ENCODE measurements at places on chromosomes 13 and 19.

DNA sequence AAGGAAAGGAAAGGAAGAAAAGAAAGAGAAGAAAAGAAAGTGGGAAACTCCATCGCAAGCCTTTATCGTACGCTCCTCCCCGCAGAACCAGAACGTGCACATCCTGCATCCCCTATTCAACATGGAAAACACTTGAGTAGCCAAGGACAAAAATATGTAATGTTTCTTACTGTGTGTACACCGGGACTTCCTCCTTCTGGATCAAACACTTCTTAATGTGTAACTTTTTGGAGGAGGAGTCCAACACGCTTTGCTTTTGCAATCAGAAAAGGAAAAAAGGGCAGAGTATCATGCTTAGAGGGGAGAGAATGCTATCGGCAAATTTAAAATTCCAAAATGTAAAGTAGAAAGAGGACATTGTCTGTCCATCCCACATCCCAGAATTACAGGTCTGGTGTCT is 7.8 kb upstream of the SHFL start:
- no peak for DNase-seq

DNA sequence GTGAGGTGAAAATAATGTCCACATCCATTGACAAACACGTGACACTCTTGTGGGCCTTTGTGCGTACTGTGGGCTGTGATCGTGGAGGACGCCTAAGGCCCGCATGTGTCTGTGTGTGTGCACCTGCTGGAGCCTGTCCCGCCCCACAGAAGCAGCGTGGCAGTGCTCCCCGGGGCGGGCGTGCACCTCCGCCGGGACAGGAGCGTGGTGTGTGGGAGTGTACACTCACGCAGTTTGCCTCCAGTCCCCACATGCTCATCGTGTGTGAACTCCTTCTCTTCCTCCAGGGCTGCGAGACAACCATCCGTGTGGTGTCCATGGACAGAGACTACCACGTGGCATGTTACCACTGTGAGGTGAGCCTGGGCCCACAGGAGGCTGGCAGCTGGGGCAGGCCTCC is 13.9 kb downstream of the WTIP start:
- no peak for DNase-seq

DNA sequence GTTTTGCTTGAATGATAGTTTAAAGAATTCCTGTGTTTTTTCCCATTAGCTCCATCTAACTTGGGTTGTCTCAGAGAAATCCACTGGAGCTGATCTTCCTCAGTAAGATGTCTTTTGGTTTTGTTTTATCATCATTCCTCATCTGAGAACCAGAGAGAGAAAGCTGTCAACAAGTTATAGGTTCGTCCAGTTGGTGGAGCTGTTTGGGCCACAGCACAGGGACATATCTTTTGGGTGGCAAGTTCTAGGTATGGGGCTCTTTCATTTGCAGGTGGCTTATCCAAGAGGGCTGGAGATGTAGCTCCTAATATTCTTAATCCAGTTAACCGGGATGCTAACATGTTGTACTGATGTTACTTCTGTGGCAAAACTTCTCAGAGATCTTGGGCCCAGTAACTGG is 174.2 kb downstream of the KCNRG start:
- no peak for DNase-seq

GRCh38 chr19:58086825-58087710 is 11.0 kb downstream of the ZSCAN18 start:
- no peak for DNase-seq

GRCh38 chr13:54287062-54287764 is 1258.6 kb downstream of the OLFM4 start:
- DNase-seq, result peak; percentile 24

- DNase-seq, result no peak
Observed at GRCh38 chr19:52724701-52725514, 9.9 kb downstream of the ZNF611 start.

- no peak for DNase-seq
Observed at GRCh38 chr13:46490129-46490528, 62.8 kb upstream of the LRCH1 start.

GRCh38 chr19:41545547-41545946 is 30.4 kb upstream of the CEACAM21 start:
- DNase-seq, result no peak

- DNase-seq, result no peak
Observed at GRCh38 chr13:74687442-74688182, 553.4 kb upstream of the KLF12 start.

- no peak for DNase-seq
Observed at GRCh38 chr13:48151363-48152161, 56.7 kb upstream of the MED4 start.

DNA sequence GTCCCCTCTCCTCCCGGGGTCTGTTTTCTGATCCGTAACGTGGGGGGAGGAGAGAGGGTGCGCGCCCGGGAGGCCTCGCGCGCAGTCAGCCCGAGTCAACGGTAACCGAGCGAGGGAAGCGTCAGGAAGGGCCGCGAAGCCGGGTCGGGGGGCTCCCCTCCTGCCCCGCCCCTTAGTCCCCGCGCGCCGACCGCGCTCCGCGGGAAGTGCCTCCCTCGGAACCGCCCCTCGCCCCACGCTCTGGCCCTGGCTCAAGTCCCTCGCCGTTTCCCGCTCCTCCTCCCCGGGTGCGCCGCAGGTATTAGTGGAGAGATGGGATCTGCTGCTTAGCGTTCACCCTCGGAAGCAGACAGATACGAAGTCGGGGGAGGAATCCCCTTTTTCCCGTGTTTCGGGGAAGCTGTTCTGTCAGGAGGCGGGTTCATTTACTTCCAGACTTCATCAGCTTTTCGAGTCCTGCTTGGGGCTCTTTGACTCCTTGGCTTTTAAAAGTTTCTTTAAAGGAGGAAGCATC is 770 bp downstream of the HNRNPM start:
- DNase-seq, result peak; percentile 16

DNA sequence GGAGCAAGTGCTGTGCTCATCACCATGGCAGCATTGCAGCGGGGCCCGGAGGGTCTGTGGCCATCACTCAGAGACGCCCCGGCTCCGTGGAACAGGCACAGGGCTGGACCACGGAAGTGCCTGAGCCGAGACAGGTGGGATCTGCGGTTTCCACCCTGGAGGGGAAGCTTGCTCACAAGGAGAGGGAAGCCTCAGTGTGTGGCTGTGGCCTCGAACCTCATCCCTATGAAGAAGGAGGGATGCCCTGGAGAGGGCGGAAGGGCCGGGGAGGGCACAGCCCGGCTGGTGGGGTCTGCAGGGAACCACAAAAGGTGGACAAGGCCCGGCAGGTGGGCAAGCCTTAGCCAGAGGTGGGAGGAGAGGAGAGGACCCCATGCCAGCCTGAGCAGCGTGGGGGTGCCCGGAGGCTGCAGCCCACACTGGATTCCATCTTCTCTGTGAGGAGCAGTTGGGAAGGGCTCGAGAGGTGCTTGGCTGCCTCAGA is 30.4 kb upstream of the TMEM255B start:
- DNase-seq, result peak; percentile 46

DNA sequence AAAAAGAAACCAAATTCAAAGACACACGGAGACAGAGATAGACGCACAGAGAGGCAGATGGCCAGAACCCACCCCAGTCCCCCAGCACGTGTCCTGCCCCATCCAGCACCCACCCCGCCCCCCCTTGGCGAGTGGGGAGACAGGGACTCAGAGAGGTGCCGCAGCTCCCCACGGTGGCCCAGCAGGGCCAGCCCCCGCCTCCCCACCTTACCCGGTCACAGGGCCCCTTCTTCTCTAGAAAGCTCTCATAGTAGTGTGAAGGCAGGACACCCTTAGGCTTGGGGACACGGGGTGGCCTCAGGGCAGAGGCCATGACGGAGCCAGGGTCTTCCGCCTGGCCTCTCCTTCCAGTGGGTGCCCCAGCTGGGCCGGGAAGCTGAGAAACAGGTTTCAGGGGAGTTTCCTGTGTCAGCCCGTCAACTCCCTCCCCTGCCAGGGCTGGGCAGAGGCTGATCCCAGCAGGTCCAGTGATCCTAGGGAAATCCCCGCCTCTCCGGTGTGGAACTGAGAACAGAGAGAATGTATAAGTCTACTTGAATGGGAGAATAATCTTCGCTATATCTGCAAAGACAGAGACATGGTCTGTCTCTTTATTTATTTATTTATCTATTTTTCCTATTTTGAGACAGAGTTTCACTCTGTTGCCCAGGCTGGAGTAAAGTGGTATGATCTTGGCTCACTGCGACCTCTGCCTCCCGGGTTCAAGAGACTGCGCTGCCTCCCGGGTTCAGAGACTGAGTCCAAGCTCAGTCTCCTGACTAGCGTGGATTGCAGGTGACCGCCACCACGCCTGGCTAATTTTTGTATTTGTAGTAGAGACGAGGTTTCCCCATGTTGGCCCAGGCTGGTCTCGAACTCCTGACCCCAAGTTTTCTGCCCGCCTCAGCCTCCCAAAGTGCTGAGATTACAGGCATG is at the start of gene STAP2:
Gene STAP2, minus strand, starts transcription at position 387 of the 915 bp plus-strand sequence. Its CDS starts 74 bp downstream, at position 313.
- DNase-seq, result no peak

DNA sequence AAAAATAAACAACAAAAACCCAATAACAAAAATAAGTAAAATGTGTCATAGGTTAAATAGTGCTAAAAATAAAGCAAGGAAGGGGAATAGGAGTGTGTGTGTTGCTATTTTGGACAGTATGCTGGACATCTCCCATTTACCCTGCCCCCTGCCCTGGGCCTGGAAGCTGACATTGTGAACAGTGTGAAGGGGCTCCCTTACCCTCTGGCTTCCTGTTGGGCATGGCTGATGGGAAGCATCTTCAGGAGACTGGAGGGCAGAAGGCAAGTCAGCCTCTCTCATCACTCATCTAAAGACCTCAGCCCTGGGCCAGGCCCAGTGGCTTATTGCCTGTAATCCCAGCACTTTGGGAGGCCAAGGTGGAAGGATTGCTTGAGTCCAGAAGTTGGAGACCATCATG is 26.7 kb downstream of the KCTD15 start:
- no peak for DNase-seq

GRCh38 chr19:14554382-14554812 is 17.5 kb downstream of the NDUFB7 start:
- DNase-seq, result no peak

- no peak for DNase-seq
Observed at GRCh38 chr13:106099765-106100164, 435.7 kb downstream of the EFNB2 start.

DNA sequence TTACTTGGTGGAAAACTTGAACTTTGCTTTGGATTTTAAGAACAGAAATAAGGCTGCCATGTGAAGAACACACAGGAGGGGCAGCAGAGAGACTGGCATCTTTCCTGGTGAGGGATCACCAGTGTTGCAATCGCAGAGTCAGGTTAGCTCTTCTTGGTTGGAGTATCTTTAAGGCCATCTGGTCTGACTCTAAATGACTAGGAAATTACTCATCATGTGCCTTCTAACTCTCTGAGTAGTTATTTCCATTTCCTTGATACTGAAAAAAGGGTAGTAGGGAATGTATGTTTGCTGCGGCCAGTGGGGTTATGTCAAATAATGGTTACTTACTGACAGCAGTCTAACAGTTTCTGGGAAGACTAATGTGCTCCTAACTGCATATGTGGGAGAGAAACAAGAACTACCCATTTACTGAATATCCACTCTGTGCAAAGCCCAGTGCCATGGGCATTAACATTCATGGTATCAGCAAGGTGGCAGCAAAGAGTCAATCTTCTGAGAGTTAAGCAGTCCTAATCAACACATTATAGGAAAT is 122.1 kb downstream of the COG6 start:
- no peak for DNase-seq

DNA sequence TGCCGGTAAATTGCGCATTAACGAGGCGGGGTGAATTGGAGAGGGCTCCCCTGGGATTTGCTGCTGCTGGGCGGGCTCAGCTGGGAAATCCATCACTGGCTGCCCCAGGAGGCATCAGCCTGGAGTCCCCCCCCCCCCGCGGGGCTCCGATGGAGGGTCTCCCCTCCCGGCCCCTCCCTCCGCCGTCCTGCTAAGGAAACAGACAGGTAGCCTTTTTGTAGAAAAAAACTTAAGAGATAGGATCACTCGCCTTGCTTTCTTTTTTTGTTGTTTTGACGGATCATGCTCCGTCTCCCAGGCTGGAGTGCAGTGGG is 6.8 kb downstream of the TLE6 start:
- DNase-seq, result no peak

DNA sequence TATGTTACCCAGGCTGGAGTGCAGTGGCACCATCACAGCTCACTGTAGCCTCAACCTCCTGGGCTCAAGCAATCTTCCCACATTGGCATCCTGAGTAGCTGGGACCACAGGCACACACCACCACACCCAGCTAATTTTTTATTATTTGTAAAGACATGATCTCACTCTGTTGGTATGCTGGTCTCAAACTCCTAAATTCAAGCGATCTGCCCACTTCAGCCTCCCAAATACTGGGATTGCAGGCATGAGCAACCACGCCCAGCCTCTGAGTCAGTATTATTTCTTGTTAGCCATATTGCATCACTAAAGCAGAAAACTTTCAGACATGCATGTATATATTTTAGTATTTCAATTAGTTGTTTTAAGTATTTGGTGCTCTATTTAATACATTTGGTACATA is 376.4 kb downstream of the GPC6 start:
- DNase-seq, result no peak

DNA sequence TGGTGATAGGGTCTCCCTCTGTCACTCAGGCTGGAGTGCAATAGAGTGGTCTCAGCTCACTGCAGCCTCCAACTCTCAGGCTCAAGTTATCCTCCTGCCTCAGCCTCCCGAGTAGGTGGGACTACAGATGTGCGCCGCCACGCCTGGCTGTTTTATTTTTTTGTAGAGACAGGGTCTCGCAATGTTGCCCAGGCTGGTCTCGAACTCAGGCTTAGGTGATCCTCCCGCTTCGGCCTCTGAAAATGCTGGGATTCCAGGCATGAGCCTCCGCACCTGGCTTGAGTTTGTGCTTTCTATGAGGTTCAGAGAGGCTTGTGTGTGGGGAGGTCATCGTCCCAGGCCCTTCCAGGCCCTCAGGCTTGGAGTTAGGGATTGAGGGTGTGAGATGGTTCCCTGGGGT is 39.2 kb upstream of the TNFAIP8L1 start:
- no peak for DNase-seq

DNA sequence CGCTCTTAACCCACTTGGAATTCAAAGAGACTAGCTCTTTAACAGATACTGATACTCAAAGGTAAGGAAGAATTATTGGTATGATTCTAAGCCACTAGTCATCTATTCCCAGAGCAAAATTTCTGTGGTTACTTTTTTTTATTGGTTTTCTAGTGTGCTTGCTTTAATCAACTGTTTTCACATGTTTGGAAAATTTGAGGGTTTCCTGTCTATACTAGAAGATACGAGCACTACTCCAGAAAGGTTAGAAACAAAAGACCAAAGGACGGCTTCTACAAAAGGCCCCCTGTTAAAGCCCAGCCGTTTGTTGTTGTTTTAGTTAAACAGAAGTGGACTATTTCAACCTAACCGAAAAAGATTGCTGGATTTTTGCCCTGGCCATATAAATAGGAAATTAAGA is 18.5 kb upstream of the LPAR6 start:
- DNase-seq, result no peak

GRCh38 chr13:59665184-59665583 is 498.5 kb downstream of the DIAPH3 start:
- DNase-seq, result no peak

Measured in CD8-positive, alpha-beta memory T cell (primary cell).